ENCODE measurements at places on chromosomes 2 and 18.

- H3K36me3 ChIP-seq = no peaks in the 10 kb centered on the region
- DNase-seq = no peak
- H3K27ac ChIP-seq = no peak overlapping the region
- no peaks in the 10 kb centered on the region for H3K27me3 ChIP-seq
- no peak overlapping the region for H3K4me3 ChIP-seq
Observed at GRCh38 chr18:31821545-31822171, 61.0 kb upstream of the SLC25A52 start.

DNA sequence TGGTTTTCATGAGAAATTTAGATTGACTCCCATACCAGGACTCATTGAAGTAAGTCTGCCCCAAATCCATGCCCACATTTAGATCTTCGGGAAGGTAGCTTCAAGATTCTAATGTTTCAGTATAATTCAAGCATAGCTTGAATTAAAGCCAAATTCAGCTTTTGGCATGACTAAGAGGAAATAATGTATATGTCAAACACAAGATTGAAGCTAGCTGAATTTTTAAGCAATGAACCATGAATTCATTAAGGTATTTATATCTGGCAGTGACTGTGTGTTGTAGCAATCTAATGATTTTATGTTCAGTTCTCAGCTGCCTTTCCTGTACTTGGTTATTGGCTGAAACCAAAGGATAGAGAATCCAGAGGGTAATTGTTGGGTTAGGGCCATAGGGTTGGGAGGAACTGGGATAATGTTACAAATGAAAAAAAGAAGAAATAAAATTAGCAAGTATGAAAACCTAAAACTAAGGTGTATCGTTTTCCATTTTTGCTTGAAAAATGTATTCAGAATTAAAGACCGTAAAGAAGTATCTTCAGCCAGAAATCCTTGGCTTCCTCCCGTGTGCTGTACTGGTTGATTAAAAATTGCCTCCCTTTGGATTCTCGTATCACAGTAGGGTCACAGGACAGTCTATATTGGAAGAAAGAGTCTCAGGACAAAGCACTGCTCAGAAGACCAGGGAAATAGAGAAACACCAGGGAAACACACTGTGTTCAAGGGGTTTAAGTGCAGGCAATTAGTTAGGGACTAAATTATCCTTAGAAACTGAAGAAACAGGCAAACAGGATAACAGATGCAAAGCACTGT lies 119.0 kb upstream of the FN1 start:
- no peaks in the 10 kb centered on the region for H3K27me3 ChIP-seq
- no peak overlapping the region for H3K4me3 ChIP-seq
- DNase-seq = peak; percentile 88
- peak overlapping the region; percentile 42 for H3K27ac ChIP-seq

- peaks cover 30% of the 10 kb centered on the region for H3K4me1 ChIP-seq
- H3K27me3 ChIP-seq = no peaks in the 10 kb centered on the region
- peak overlapping the region; percentile 66 for H3K27ac ChIP-seq
- no peaks in the 10 kb centered on the region for H3K36me3 ChIP-seq
- DNase-seq = peak; percentile 90
Observed at GRCh38 chr18:74271635-74272034, 20.1 kb downstream of the CYB5A start.

DNA sequence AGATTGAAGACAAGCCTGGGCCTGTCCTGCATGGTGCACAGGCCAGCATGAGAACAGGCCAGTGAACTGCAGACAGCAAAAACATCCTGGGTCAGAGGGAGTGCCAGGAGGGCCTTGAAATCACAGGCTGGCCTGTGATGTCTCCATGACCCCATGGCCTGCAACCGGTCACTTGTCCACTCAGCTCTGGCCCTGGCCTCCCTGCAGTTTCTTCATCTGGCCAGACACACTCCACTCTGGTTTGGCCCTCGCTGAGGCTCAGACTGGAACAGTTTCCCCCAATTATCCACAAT lies 12.6 kb downstream of the CYRIA start:
- no peak overlapping the region for H3K4me3 ChIP-seq

DNA sequence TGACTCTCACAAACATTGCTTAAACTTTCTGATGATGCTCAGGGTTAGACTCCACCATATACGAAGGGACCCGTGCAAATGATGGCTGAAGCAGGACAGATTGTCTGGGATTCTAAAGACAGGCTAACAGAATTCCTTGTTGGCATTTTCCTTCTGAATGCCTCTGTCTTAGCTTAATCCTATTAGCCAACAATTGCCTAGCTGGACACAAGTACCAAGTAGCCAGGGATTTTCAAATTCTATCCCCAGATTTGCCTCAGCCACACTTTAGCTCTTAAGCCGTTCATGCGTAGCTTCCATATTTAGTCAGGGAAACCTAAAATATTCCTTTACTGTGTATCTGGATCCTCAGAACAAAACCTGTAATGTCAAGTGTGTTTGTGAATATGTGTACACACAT lies 40.0 kb downstream of the COL4A3 start:
- H3K36me3 ChIP-seq = no peaks in the 10 kb centered on the region
- H3K27me3 ChIP-seq = no peaks in the 10 kb centered on the region
- no peak overlapping the region for H3K4me3 ChIP-seq

- no peak for DNase-seq
- no peaks in the 10 kb centered on the region for H3K4me1 ChIP-seq
- no peak overlapping the region for H3K4me3 ChIP-seq
- no peaks in the 10 kb centered on the region for H3K27me3 ChIP-seq
- no peaks in the 10 kb centered on the region for H3K36me3 ChIP-seq
- H3K27ac ChIP-seq = no peak overlapping the region
Observed at GRCh38 chr2:107592280-107592624, 234.4 kb upstream of the RGPD4 start.

DNA sequence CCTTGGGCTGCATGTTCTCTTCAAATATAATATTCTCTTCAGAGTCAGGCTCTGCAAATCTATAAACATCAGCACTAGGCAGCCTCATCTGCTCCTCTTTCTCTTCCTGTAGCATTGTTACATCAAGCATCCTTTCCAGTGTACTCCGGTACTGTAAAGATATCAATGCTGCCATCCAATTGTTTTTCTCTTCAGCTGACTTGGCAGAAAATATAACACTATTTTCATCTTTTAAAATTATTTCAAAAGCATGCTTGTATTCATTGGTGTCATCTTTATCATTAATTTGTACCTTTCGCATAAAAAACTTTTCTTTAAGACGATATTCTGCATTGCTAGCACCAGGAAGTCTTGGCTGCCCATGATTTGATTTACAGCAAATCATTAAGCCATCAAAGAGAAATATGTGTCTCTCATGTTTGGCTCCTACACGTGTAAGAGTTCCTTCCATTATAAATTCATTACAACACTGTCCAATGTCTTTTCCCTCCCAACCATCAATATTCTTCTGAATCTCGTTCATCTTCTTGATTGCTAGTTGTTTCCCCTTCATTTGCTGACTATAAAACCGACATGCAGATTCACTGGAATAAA lies 98.1 kb downstream of the SOS1 start:
- no peak for DNase-seq
- no peaks in the 10 kb centered on the region for H3K36me3 ChIP-seq
- 0 out of 2 replicates have a peak, but pooled peaks cover 4% of the 10 kb centered on the region for H3K4me1 ChIP-seq
- no peak overlapping the region for H3K27ac ChIP-seq
- no peak overlapping the region for H3K4me3 ChIP-seq

- no peaks in the 10 kb centered on the region for H3K36me3 ChIP-seq
- no peaks in the 10 kb centered on the region for H3K27me3 ChIP-seq
- H3K4me1 ChIP-seq = no peaks in the 10 kb centered on the region
- H3K27ac ChIP-seq = no peak overlapping the region
- DNase-seq = no peak
Observed at GRCh38 chr2:83517727-83518368, 941.2 kb downstream of the SUCLG1 start.

DNA sequence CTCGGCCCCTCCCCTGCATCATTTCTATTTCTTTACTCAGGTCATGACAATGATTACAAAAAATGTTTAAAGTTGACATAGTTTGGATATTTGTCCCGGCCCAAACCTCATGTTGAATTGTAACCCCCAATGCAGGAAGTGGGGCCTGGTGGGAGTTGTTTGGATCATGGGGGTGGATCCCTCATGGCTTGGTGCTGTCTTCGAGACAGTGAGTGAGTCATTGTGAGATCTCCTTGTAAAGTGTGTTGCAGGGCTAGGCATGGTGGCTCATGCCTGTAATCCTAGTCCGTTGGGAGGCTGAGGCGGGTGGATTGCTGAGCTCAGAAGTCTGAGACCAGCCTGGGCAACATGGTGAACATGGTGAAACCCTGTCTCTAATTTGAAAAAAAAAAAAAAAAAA lies 9.2 kb upstream of the MAP4K4 start:
- H3K27me3 ChIP-seq = no peaks in the 10 kb centered on the region
- H3K4me3 ChIP-seq = no peak overlapping the region

DNA sequence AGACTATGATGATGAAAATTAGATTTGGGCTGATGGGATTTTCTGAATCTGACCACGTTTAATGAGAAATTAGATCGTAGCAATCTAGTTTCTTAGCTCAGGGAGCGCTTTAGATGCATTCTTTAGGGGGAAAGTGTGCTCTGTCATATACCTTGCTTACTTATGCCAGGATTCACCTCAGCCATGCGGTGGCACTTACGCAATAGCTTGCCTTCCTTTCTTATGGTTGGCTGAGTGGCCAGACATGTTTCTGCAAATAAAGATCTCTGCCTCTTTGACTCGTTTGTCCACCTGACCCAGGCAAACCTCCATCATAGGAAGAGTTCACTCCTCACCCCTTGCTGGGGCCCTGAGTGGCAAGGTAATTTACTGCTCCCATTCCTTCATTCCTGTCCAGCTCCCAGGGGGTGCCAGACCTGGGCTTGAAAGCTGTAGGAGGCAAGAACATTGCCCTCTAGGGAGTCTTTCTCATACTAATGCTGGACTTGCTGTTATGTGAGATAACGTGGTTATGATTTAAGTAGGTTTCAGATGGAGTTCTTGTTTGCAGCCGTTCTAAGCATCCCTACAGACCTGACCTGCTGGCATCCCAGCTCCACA lies 57.1 kb downstream of the FBLN7 start:
- no peak overlapping the region for H3K27ac ChIP-seq
- H3K4me3 ChIP-seq = no peak overlapping the region
- H3K27me3 ChIP-seq = no peaks in the 10 kb centered on the region
- no peak for DNase-seq
- no peaks in the 10 kb centered on the region for H3K4me1 ChIP-seq

DNA sequence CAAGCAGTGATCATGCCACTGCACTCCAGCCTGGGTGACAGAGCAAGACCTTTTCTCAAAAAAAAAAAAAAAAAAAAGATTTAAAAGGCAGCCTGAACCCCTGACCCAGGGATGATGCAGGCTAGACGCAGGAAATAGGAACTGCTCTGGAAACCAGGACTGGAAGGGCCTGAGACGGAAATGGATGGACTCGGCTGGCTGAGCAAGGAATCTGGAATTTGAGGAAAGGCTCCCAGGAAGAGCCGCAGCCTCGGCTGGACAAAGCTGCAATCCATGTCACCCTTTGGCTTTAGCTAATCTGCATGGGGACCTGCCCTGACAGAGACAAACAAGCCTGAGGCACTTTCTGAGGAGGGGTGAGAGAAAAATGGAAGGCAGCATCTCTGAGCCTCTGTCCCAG lies 55.0 kb upstream of the DAPL1 start:
- H3K27me3 ChIP-seq = no peaks in the 10 kb centered on the region
- no peaks in the 10 kb centered on the region for H3K36me3 ChIP-seq
- no peak for DNase-seq
- H3K4me1 ChIP-seq = peaks cover 6% of the 10 kb centered on the region
- H3K4me3 ChIP-seq = no peak overlapping the region
- no peak overlapping the region for H3K27ac ChIP-seq

DNA sequence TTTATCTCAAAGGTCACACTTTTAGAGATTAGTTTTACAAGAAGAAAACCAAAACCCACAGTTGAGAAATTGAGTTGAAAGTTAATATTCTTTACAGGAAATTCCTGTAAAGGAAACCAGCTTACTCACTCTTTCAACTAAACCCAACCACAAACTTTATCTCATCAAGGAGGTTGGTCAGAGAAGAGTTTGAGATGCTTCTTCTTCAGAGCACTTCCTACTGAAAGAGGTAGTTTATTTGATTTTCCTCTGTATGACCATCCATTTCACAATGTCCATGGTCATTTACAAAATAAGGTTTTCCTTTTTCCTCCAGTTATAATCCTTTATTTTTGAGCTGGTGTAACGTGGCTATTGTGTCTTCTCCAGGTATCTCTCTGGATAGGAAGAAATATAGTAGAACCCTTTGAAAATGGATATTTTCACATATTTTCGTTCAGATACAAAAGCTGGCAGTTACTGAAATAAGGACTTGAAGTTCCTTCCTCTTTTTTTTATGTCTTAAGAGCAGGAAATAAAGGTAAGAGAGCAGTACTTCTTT lies 4.5 kb upstream of the IL18RAP start:
- DNase-seq = peak; percentile 36
- no peak overlapping the region for H3K4me3 ChIP-seq
- no peaks in the 10 kb centered on the region for H3K4me1 ChIP-seq
- peaks cover 39% of the 10 kb centered on the region for H3K27me3 ChIP-seq
- H3K36me3 ChIP-seq = no peaks in the 10 kb centered on the region
- H3K27ac ChIP-seq = no peak overlapping the region

DNA sequence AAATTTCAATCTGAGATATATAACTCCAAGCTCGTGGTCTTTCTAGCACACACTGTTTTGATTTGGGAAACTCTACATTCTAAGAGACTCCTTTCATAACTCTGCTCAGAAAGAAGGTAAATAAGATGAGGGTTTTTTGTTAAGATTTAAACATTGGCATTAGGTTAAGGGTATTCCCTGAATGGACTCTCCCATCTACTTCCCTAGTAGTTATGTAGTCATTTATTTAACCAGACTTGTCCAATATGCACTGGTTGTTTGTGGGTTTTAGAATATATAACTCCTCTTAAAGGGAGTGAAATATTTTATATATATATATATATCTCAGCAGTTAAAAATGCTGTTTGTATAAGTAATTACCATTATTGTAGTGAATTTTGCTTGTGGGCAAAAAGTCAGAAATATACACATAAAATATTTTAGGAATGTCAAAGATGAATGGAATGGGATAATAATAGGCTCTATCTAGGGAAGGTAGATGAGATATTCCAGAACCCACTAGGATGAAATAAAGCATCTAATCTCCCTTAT lies 61.5 kb upstream of the WDR75 start:
- DNase-seq = peak; percentile 65
- no peaks in the 10 kb centered on the region for H3K27me3 ChIP-seq
- H3K4me3 ChIP-seq = peak overlapping the region; percentile 48

DNA sequence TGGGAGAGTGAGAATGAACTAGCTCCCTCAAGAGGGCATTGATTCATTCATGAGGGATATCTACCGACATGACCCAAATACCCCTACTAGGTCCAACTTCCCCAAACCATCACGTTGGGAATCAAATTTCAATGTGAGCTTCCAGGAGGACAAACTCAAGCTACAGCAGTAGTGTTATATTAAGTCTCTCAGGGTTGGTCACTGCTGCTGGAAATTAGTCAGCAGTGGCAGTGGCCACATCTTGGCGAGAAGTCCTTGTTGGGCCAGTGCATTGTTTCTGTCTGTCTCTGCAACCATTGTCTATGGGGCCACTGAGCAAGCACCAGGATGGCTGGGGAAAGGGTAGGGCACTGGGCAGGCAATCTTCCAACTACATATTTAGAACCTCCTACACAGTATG lies 47.5 kb downstream of the THUMPD2 start:
- no peak overlapping the region for H3K4me3 ChIP-seq
- DNase-seq = peak; percentile 18
- no peaks in the 10 kb centered on the region for H3K4me1 ChIP-seq
- no peaks in the 10 kb centered on the region for H3K27me3 ChIP-seq
- peaks cover 14% of the 10 kb centered on the region for H3K36me3 ChIP-seq

GRCh38 chr2:156158808-156159207 lies 173.7 kb downstream of the NR4A2 start:
- no peaks in the 10 kb centered on the region for H3K36me3 ChIP-seq
- no peaks in the 10 kb centered on the region for H3K27me3 ChIP-seq
- no peaks in the 10 kb centered on the region for H3K4me1 ChIP-seq
- no peak for DNase-seq

- H3K27ac ChIP-seq = no peak overlapping the region
- H3K4me1 ChIP-seq = peaks cover 21% of the 10 kb centered on the region
- no peak for DNase-seq
- no peak overlapping the region for H3K4me3 ChIP-seq
Observed at GRCh38 chr2:85057226-85057962, 75.8 kb upstream of the TCF7L1 start.
